ENCODE measurements at places on chromosomes 2 and 18.

DNA sequence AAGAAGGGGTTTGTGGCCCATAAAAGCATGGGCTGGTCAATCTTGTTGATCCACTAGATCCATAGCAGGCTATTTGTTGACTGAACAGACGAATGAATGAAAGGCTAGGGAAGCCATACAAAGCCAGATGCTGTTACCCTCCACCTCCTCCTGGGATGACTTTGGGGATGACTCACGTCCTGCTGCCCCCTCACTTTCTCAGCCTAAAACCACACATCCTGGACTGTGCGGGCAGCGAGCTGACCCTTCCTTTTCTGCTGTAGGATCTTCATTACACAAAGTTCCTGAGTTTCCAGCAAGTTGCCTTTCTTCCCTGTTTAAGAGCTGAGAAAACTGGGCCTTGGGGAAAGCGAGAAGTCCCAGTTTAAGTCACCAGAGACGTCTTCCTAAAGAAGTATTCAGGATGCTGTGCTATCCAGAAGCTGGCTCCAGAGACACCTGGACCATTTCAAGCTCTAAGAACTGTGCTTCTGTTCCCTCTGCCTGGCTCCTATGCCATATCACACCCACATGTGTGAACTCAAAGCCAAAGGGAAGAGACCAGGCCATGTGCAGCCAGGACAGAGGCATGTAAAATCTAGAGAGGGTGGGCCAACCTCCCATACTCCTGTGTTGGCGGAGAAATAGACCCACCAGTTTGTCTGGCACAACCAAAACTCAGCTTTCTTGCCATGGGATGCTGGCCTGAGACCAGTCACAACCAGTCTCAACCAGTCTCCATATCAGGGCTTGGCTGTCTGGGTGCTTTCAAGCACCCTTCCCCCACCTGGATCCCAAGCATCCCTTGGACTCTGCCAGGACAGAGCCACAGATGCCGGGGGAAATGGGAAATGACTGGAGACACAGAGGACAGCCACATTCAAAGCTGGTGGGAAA lies 4.7 kb upstream of the SLC20A1 start:
- DNase-seq = no peak

- DNase-seq = peak; percentile 29
Observed at GRCh38 chr2:63424329-63425078, 163.8 kb downstream of the WDPCP start.

GRCh38 chr18:58308463-58308862 lies 264.4 kb downstream of the NEDD4L start:
- DNase-seq = no peak

DNA sequence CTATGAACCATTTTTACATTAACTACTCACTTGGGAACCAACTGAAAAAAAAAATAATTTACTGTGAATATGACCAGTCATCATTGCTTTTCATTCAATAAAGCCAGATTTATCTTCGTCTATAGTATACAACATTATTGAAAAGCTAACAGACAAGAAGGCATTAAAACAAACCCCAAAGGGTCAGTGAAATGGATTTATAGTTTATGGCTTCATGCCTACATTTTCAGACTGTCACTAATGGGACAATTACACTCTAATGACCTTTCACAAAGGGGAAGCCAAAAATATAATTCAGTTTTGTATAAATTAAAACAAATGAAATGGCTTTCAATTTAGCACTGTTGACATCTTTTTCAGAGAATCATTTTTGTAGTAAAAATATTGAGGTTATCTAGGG lies 169.1 kb downstream of the DSEL start:
- DNase-seq = no peak

DNA sequence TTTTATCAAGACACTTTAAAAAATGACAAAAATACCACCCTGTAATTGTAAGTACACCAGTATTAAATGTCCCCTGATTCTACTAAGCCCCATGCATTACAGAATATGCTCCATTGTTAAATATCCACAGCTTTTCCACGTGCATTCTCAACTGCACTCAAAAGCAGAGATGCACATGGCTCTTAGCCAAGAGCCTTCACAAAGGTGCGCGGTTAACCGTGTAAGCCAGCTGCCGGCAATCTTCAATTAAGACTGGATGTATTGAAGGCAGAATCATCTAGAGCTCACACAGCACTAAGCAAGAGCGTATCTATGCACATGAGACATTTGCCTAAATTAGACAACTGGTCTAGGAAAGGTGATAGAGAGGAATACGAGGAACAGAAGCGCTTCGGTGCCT lies 278.3 kb downstream of the NAPG start:
- DNase-seq = no peak
